ENCODE measurements at places on chromosomes 16 and 17.

- DNase-seq = no peak
Observed at GRCh38 chr17:42422412-42422957, 571 bp downstream of the CAVIN1 start.

DNA sequence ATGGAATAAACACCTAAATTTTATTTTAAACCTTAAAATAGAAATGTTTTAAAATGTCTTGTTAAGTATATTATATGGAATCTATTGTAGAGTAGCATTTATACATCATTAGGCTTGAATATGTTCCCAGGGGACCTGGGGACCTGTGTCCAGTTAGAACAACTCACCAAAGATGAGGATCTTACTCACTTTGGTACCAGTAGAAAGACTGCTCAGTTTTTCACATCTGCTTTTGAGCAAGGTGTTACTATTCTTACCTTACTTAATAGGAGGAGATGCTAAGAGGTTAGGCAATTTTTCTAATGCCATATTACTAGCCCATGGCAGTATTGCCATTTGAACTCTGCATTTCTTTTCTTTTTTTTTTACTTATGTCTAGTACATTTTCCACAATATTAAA is 14.7 kb downstream of the STXBP4 start:
- no peak for DNase-seq

- no peak for DNase-seq
Observed at GRCh38 chr17:27265333-27265732, 28.6 kb upstream of the WSB1 start.

GRCh38 chr17:77449908-77450741 is 309.4 kb downstream of the SEC14L1 start:
- DNase-seq = peak; percentile 71

Data from activated T-cell treated with anti-CD3 and anti-CD28 coated beads for 24 hours (primary cell).